ENCODE measurements at places on chromosomes 2 and 18.

- DNase-seq: no peak
Observed at GRCh38 chr2:159982842-159983785, 79.3 kb downstream of the PLA2R1 start.

- peak; percentile 20 for DNase-seq
Observed at GRCh38 chr18:3104190-3105054, 91.5 kb upstream of the LPIN2 start.

- no peak for DNase-seq
Observed at GRCh38 chr2:177257471-177257870, 7.1 kb downstream of the NFE2L2 start.

DNA sequence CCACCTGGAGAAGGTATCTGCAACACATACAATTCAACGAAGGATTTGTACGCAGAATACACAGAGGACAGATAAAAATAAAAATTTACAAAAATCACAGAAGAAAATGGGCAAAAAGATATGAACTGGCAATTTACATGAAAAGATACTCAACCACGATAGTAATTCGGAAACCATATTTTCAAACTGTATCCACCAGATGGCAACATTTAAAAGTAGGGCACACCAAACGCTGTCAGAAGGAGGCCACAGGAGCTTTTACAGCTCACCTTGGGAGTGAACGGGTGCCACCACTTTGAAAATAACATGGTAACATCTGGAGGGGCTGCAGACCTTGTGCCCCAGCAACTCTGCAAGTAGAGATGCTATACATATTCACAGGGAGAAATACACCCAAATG, 9.8 kb downstream of the KIF1A start:
- DNase-seq: no peak

DNA sequence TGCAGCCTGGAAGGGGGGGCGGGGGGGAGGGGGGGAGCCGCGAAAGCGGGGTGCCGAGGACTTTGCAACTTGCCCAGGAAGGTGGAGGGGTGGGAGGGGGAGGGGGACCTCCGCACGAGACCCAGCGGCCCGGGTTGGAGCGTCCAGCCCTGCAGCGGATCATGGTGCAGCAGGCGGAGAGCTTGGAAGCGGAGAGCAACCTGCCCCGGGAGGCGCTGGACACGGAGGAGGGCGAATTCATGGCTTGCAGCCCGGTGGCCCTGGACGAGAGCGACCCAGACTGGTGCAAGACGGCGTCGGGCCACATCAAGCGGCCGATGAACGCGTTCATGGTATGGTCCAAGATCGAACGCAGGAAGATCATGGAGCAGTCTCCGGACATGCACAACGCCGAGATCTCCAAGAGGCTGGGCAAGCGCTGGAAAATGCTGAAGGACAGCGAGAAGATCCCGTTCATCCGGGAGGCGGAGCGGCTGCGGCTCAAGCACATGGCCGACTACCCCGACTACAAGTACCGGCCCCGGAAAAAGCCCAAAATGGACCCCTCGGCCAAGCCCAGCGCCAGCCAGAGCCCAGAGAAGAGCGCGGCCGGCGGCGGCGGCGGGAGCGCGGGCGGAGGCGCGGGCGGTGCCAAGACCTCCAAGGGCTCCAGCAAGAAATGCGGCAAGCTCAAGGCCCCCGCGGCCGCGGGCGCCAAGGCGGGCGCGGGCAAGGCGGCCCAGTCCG, 540 bp downstream of the SOX11 start:
- no peak for DNase-seq

GRCh38 chr18:28032177-28032576, 144.8 kb downstream of the CDH2 start:
- DNase-seq: no peak

DNA sequence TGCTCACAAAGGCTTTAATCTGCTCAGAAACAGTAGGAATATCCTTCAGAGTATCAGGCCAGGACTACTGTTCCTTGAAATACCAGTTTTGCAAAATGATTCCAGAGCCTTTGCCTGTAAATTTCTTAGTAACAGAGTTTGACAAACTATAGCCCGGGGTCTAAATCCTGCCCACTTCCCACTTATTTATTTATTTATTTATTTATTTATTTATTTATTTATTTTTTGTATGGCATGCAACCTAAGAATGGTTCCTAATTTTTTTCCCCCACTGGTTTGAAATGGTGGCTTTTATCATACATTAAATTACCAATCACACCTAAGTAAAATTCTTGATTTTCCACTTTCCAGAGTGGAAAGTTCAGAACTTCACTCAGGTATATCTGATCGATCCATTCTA, 45.6 kb downstream of the KCNG3 start:
- DNase-seq: no peak

DNA sequence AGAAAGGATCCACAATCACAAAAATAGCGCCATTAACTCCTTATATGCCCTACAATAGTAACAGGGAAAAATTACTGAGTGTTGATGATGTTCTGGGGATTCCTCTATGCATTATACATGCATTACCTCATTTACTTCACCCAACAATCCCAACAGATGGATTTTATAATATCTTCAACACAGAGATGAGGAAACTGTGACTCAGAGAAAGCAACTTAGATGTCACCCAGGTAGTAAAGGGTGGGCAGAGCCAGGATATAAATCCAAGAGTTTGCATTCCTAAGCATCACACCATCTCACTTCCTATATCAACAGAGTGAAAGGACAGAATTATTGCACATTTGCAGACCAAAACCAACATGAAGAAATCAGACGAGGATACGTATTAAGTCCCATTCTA, 144.2 kb downstream of the TCF4 start:
- no peak for DNase-seq

GRCh38 chr2:180829836-180830235, 150.6 kb upstream of the UBE2E3 start:
- DNase-seq: no peak

DNA sequence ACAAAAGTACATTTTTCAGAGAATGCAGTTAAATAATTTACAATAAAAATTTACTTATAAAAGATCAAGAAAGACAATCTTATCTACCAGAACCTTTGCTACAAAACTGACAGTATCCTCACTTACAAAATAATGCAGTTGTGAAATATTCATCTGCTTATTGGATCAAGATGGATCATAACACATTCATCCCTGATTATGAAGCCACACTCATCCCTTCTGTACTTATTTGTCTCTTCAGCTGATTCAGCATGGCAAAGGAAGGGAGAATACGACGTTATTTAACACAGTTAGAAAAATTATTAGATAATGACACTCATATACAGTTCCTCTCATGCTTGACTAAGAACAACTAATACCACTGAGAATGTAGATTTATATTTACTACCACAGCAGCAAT, 46.4 kb downstream of the TCF4 start:
- DNase-seq: no peak

DNA sequence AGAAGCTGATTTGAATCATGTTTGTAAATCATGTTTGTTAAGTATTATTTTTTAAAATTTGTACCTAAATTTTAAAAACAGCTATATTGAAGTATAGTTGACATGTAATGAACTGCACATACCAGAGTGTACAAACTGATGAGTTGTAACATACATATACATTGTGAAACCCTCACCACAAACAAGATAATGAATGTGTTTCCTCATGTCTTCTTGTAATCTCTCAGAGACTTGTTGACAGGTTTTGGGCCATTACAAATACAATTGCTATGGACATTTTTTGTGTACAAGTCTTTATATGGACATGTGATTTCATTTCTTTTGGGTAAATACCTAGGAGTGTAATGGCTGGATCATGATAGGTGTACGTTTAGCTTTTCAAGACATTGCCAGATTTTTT, 21.5 kb downstream of the WDR43 start:
- DNase-seq: no peak

DNA sequence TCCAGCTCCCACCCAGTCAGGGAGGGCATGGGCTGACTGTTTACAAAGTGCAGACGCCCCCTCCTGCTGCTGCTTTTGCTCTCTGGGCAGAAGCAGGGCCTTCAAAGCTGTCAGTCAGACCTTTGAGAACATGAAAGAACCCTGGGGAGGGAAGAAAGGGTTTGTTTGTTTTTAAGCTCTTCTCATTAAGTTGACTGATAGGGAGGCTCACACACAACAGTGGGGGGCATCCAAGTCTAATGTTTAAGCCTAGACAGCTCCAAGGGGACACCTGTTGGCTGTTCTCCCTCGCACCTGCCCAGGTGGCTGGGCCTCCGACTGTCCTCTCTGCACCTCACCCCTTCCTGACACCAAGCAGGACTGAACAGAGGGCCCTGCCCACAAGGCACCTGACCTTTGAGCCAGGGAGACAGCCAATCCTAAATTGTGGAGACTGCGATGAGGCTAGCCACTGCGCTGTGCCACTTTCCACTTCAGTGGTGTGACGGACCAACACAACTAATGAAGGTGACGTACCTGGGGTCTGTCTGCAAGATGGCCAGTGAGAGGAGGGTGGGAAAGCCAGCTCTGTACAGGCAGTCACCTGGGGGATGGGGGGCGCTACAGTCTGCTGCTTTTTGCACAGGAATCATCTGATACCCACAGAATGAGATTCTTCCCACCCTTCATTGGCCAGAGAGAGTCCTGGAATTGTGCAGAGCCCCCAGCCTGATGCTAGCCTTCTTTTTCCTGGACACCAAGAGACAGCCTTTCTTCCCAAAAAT, 16.3 kb downstream of the ST6GAL2 start:
- DNase-seq: no peak

- no peak for DNase-seq
Observed at GRCh38 chr18:2625217-2625616, 30.3 kb upstream of the SMCHD1 start.

DNA sequence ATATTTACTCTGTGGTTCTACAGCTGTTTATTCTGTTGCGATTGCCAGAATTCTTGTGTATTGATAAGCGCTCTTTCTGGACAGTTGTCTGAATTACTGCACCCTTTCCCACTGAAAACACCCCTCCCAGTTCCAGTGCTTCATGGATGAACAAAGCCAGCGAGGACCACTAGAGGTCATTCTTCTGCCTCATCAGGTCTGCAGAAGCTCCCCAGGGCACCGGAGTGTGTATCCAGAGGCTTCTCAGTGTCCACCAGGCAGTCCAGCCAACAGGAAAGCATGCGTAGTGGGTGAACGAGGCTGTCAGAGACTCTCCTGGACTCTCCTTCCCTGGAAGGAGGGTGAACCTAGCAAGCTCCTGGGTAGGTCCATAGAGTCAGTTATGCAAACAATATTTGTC, 40.6 kb upstream of the INHBB start:
- DNase-seq: peak; percentile 67

GRCh38 chr18:65425366-65425765, 325.4 kb upstream of the CDH7 start:
- DNase-seq: no peak

- no peak for DNase-seq
Observed at GRCh38 chr2:105256431-105257047, 15.0 kb downstream of the GPR45 start.

DNA sequence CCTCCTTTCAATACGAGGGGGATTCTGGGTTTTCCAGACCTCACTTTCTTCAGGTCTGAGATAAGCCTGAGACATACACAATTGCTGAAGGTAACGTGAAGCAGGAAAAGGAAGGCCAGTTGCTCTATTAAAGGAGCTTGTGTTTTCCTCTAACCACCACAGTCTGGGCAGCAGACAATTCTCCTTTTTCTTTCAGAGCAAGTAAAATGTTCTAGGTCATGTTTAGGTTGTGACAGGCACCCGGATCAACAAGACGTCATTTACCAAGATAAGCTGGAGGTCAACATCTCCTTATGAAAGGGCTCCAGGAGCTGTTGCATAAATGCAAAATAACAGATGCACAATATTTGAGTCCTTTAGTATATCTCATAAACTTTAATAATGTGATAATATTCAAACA, 148.1 kb downstream of the SLC8A1 start:
- no peak for DNase-seq

DNA sequence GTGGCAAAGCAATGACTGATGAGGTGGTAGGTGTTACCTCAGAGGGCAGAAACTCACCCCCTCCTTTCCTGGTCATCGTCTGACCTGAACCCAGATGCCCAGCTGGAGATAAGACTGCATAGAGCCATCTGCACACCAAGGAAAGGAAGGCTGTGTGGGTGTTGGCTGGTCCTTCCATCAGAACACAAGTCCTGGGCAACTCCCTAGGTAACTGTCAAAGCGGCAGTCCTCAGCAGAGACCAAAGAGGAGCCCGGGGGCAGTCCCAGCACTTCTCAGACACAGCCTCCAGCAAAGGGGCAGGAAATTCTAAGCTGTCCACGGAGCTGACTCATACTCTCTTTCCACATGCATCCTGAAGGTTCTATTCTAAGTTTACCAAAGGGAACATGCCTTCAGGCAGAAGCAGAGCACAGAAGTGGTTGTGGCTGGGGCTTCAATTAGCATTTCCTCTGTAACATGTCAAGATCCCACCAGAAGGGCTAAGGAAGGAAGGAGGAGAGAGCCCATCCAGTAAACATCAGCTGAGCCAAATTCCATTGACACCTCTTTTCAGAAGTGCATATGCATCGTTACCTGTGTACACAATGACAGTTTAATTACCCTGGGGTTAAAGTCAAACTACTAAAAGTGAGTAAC, 54.7 kb downstream of the SPRED2 start:
- DNase-seq: no peak

GRCh38 chr18:58559427-58560186, 69.3 kb downstream of the ALPK2 start:
- no peak for DNase-seq

DNA sequence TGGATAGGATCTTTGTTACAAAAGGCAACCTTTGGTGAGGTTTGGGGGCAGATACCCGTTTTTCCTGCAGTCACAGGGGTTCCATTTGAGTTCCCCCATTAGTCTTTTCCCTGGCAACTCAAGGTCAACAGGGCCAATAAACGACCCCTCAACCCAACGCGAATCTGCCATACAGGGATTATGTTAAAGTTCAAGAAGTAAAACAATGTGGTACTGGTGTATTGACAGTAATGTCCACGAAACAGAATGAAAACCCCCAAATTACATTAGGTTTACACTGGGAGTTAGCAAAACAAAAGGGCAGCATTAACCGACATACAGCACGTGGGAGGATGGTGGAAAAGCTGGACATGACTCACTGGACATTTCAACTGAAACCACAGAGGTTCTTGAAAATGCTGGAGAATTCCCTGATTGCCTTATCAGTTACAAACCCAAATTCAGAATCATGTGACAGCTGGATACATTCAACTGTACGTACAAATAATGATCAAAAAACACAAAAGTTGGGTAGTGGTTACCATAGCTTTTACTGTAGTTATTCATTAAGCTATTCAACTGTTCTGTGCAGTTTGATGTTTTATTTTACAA, 4.9 kb upstream of the IMP4 start:
- DNase-seq: no peak

GRCh38 chr2:67845621-67846369, 217.0 kb downstream of the C1D start:
- no peak for DNase-seq

GRCh38 chr2:71558300-71559051, 105.1 kb downstream of the DYSF start:
- no peak for DNase-seq
